Stimulated activated CD8-positive, alpha-beta memory T cell treated with anti-CD3 and anti-CD28 coated beads, Interleukin-4, amount 100 ng/mL, for 24 hours (primary cell): ENCODE measurements at places on chromosomes 2 and 18.

DNA sequence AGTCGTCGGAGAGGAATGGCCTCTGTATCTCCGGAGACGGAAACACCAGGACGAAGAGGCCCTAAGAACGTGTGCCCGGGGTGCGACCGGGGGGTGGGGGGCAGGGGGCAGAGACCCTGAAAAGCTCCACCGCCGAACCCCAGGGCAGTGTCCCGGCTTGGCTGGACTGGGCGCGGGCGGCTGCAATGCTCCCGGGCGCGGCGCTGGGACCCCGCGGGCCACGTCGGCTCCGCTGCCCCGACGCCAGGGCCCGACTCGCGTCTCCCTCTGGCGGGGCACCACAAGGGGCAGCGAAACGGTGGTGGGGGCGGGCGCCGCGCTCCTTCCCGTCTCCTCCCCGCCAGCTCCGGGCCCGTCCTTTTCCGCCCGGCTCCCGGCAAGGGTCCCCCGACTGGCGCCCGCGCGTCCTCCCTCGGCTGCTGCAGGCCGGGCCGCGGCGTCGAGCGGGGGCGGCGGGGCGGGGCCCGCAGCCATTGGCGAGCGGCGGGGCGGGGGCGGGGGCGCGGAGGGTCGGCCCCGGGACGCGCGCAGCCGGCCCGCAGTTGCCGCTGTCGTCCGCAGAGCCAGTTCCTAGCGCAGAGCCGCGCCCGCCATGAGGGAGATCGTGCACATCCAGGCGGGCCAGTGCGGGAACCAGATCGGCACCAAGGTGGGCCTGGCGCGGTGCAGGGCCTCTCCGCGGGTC lies at the start of gene TUBB6:
TSS of gene TUBB6 (plus strand) at position 541 of the 685 bp plus-strand sequence. CDS start at position 593, 52 bp downstream.
- DNase-seq = peak; percentile 27

GRCh38 chr2:69701100-69701945 lies 40.6 kb upstream of the ANXA4 start:
- DNase-seq = no peak

GRCh38 chr2:106058469-106059137 lies 135.5 kb downstream of the UXS1 start:
- DNase-seq = no peak

- DNase-seq = no peak
Observed at GRCh38 chr2:187842978-187843847, 289.0 kb upstream of the TFPI start.

- no peak for DNase-seq
Observed at GRCh38 chr2:31894656-31895055, 116.2 kb downstream of the MEMO1 start.

- no peak for DNase-seq
Observed at GRCh38 chr2:172278667-172279066, 148.7 kb upstream of the ITGA6 start.

DNA sequence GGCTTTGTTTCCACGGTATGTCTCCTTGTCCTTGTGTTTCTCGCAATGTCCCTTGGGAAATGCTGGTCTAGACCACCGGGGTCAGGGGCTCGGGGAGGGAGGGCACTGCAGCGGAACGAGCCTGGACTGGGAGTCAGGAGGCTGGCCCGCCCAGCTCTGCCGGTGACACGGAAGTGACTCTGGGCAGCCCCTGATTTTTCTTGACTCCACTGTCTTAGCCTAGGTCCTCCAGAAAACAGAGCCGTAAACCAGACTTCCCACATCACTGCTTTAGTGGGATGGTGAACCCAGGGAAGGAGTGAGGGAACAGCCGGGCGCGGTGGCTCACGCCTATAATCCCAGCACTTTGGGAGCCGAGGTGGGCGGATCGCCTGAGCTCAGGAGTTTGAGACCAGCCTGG lies 144.2 kb downstream of the ASB1 start:
- DNase-seq = no peak

DNA sequence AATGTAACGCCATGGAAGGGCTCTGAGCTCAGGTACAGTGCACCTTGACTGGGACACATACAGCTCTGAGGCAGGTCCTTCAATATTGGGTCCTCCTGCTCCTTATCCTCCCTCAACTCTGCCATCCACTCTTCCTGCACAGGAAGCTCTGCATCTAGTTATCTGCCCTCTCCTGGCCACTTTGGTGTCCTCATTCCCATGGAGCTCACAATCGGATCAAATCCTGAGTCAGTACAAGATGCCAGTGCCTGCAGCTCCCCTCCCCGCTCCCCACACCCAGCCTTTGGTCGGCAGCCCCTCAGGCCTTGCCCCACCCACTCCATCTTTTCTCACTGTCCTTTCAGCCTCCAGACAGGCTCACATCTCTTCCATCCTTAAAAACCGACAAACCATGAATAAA lies 58.0 kb downstream of the LRRFIP1 start:
- DNase-seq = no peak

DNA sequence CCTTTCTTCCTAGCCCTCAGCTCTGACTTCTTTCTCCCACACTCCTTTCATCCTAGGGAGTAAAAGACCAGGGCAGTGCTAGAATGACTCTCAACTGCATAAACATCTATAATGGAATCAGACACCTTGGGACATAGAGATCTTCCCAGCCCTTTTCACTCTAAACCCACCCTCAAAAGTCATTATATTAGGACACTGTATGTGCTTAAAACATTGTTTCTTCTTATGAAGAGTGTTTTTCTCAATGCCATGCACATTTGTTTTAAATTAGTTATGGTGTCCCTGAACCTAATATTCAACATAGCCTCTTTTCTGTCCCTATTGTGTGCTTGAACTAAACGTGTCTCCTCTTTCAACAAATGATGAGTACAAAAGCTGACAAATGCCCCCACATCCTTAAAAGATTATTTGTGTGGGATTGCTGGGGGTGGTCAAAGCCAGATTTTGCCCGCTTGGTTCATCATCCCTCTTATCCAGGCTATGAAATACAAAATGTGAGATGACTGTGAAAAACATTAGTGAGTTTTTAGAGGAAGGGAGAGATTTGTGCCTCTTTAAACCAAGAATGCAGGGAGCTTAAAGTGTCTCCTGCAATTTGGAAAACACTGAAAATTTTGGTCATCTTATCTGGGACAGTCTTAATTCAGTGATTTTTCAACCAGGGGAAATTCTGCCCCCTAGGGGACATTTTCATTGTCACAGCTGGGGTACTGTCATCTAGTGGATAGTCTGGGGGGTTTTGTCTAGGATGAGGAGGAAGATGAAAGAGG lies 29.0 kb downstream of the SERPINB5 start:
- DNase-seq = no peak

DNA sequence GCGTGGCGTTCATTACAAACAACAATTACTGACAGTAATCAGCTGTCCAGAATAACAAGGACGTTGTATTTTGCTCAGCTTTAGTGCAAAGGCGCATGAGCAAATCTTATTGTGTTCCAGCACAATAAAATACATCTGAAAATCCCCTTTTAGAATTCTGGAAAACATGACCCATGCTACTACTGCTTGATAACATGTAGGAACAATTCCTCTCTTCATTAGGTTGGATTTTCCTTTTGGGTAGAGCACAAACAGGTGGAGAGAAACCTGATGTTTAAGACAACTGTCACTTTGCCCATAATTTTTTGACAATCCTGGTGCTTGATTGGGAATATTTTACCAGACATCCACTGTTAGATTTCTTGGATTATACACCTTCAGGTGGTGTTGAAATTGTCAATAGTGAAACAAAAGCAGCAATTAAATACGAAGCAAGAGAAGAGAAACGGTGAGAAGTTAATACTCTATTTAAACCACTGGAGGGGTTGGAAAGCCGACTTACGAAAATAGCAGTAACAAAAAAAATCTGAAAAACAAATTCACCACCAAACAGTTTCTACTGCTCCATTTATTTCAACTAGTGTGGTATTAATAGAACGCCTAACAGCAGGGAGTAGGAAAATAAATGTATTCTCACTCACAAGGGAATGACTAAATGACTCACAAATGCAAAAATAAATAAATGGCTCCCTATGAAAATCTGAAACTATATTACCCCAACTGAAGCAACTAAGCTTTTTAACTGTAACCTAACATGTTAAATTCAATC lies 102.7 kb downstream of the CPO start:
- no peak for DNase-seq

DNA sequence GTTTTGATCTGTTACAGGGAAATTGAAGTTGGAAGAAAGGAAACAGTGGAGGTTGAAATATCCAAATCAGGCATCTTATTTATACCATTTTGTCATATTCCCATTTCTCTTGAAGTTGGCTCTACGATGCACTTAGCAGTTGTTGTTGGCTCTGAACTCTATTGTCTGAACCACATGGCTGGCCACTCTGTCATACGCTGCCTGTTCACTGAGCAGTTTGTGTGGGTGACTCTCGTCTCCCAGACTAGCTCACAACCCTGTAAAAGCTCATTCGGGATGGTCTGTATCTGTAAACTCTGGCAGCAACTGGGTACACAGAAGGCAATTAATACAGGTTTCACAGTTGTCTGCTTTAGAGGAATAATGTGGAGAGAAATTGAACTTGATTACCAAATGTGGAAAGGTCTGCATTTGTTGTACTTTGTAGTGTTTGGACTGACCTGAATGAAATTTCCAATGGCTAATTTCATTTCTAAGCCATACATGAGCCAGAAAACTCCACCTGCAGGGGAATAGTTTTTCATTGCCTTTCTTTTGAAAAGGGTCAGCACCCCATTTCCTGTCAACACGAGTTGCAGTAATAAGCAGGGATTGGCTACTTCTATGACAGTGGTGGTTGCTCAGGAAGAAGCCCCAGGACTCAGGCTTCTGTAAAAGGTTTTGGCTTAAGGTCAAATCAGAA lies 378.2 kb downstream of the OSR1 start:
- no peak for DNase-seq

DNA sequence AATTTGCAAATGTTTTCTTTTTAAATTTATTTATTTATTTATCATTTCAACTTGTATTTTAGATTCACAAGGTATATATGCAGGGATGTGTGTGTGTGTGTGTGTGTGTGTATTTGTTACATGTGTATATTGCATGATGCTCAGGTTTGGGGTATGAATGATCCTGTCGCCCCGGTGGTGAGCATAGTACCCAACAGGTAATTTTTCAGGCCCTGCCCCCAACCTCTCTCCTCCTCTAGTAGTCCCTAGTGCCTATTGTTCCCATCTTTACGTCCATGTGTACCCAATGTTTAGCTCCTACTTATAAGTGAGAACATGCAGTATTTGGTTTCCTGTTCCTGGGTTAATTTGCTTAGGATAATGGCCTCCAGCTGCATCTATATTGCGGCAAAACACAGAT lies 33.0 kb upstream of the KIF5C start:
- no peak for DNase-seq

DNA sequence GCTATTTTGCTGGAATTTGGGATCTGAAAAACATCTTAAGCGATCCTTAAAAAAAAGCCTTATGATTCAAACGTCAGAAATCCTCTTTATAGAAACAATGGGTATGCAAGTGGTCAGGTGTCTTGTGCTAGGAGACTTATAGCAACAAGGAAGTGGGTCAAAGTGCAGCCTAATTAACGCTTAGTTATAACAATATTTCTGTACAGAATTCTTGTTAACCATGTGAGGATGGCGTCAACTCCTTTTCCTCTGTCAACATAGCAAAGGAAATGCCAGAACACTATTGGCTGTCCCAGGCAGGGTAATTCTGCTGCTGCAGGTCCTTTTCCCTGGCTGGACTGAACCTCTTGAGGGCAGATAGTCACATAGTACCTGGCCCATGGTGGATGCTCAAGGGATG lies 189.4 kb downstream of the MSH2 start:
- no peak for DNase-seq

- DNase-seq = no peak
Observed at GRCh38 chr18:37258131-37258530, 307.5 kb downstream of the CELF4 start.

GRCh38 chr2:149038442-149039212 lies at the start of gene LYPD6B:
TSS of gene LYPD6B (plus strand) at chr2:149038699. CDS start at chr2:149130949, 92,250 bp downstream.
- no peak for DNase-seq

DNA sequence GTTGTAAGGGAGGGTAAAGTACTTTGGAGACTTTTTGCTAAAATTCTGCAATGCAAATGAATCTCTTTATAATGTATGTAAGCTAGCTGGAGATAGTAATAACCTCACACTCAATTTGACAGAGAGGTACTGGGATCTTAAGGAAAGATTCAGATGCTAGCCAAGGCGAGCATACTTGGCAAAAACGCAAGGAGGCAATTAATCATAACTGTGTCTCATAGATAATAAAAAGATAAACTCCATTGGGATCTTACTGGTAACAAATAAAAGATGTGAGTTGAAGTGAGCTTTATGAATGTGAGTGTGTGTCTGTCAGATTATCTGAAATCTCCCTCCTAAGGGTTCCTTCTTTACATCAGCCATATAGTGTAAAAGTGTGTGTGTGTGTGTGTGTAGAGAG lies 533.0 kb downstream of the TMX3 start:
- no peak for DNase-seq

DNA sequence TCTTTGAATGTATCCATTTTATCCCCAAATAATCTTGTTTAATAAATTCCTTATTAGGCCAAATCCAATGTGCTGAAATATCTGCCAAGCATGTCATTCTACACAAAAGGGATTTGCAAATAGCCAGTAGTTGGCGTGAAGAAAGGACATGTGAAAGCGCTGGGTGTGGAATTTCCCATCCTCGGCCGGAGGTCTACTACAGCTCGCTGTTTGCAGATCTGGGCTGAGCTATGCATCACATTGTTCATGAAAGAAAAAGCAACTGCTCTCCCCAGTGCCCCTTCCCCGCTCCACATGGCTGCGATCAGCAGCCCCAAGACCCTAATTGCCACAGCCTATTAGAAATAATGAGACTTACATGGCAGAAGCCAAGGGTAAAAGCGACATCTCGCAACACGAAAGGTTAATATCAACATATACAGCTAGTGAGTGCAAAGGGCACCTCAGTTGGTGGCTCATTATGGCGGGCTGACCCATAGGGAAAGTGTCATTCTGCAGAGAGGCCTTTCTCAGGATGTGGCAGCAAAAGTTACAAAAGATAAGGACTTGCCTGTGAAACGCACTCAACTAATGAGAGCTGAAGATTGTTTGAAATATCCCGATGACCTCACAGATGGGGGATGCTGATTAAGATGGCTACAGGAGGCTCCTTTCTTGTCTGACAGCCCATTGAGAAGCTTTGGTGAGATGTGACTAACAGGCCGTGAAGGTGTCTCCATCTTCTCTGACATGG lies 126.9 kb upstream of the CYP1B1 start:
- no peak for DNase-seq
